ENCODE measurements at places on chromosomes 12 and 14. TPM values are rescaled to one million over a fixed set of nuclear protein-coding genes. Genes with fewer than 3 reads are reported as not detected.

DNA sequence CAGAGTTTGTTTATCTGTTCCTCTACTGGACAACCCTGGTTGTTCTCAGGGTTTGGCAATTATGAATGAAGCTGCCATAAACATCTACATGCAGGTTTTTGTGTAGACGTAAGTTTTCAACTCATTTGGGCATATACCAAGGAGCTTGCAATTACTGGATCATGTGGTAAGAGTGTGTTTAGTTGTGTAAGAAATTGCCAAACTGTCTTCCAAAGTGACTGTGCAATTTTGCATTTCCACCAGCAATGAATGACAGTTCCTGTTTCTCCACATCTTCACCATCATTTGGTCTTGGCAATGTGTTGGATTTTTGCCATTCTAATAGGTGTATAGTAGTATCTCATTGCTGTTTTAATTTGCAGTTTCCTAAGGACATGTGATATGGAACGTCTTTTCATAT, 39.8 kb upstream of the FBXO33 start:
- H3K27me3 ChIP-seq, result no peaks in the 10 kb centered on the region
- no peaks in the 10 kb centered on the region for H3K36me3 ChIP-seq
- no peak overlapping the region for H3K27ac ChIP-seq
- DNase-seq, result no peak

GRCh38 chr14:68564826-68565759, 227.8 kb downstream of the ZFP36L1 start:
- DNase-seq, result no peak
- H3K4me1 ChIP-seq, result peaks cover 78% of the 10 kb centered on the region
- no peaks in the 10 kb centered on the region for H3K36me3 ChIP-seq
- H3K27ac ChIP-seq, result peak overlapping the region; percentile 77
- H3K27me3 ChIP-seq, result no peaks in the 10 kb centered on the region

NOXRED1 gene
- 0.40 TPM for total RNA-seq

- H3K4me3 ChIP-seq, result no peak overlapping the region
- no peaks in the 10 kb centered on the region for H3K27me3 ChIP-seq
- H3K36me3 ChIP-seq, result no peaks in the 10 kb centered on the region
- no peak for DNase-seq
Measured at GRCh38 chr12:47449797-47450196, 256.0 kb downstream of the RPAP3 start.

SRRM4 gene
- 0.47 TPM for total RNA-seq

ZNF891 gene
- 1.00 TPM for total RNA-seq

DNA sequence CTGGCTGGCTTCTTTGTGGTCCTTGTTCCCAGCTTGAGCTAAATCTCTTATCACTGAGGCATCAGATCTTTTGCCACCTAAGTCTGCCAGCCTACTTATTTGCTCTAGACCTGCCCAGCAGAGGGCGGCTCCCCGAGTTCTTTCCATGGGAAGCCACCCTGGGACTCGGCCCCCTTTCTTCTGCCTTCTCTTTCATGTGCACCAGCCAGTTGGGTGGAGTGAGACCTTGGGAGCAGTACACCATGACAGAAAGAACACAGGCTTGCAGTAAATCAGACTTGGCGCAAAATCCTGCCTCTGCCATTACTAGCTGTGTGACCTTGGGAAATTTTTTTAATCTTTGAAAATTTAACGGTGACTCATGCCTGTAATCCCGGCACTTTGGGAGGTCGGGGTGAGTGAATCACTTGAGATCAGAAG, 7.4 kb downstream of the SMAGP start:
- no peaks in the 10 kb centered on the region for H3K36me3 ChIP-seq
- H3K4me3 ChIP-seq, result no peak overlapping the region
- H3K27ac ChIP-seq, result no peak overlapping the region
- no peaks in the 10 kb centered on the region for H3K4me1 ChIP-seq

PTPRB gene
- 42.0 TPM for total RNA-seq

GRCh38 chr14:60420050-60420449, 65.8 kb downstream of the C14orf39 start:
- H3K27me3 ChIP-seq, result no peaks in the 10 kb centered on the region
- no peaks in the 10 kb centered on the region for H3K4me1 ChIP-seq
- H3K36me3 ChIP-seq, result no peaks in the 10 kb centered on the region
- H3K27ac ChIP-seq, result no peak overlapping the region
- no peak for DNase-seq
- no peak overlapping the region for H3K4me3 ChIP-seq

KCNA1 gene
- total RNA-seq, result not detected

C14orf119 gene
- total RNA-seq, result 35.9 TPM
